ENCODE measurements at places on chromosomes 3 and 15.

DNA sequence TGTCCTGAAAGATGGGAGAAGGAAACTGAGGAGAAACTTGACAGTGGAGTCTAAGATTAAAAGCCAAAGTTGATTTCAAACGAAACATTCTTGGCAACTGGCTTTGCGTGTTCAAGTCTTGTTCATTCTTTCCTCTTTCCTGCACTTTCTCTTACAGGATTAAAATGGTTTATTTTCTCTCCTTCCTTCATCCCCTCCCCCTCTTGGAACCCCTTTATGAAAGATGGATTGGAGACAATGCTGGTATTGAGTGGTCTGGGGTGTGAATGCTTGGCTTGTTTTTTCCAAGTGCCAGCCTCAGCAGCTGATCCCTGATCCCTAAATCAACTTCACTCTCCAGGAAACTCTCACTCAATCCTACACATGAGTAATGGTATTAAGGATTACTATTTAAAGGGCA, 703 bp upstream of the LSAMP start:
- no peak for DNase-seq
- no peaks in the 10 kb centered on the region for H3K36me3 ChIP-seq
- peak overlapping the region; percentile 33 for H3K4me3 ChIP-seq
- H3K4me1 ChIP-seq, result peaks cover 24% of the 10 kb centered on the region
- H3K27ac ChIP-seq, result no peak overlapping the region

DNA sequence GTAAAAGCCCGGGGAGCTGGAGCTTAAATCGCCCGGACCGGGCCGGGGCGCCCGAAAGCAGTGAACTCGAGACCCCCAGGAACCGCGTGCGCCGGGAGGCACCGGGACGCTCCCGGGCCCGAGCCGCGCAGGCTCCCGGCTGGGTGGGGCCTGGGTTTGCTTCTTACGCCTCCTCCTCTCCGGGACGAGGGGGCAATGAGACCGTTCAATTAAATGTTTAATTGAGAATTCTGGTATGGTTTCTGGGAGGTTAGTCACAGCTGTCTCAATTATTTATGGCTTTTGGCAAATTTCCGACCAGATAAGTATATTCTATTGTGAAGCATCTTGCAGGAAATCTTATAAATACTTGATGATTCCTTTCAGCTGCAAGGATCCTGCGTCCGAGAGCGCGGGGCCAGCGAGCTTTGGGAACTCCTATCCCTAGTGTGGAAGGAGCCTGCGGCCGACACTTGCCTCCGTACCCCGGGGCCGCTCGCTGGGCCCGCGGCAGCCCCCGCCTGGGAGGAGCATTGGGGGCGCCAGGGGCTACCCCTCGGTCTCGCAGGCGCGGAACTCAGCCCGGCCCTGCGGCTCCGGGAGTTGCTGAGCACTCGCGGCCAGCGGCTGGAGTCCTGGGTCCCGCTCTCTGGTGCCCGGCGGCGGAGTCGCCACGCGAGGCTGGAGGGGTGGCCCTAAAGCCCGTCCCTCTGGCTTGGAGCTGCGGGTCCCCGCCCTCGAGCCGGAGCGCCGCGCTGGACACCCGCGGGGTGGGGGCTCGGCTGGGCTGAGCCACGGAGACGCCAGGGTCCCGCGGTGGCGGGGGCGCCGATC, 10.3 kb downstream of the ISL2 start:
- no peak overlapping the region for H3K27ac ChIP-seq
- DNase-seq, result no peak
- peaks cover 11% of the 10 kb centered on the region for H3K4me1 ChIP-seq
- peaks cover 44% of the 10 kb centered on the region for H3K27me3 ChIP-seq
- H3K36me3 ChIP-seq, result peaks cover 8% of the 10 kb centered on the region

- peaks cover 21% of the 10 kb centered on the region for H3K36me3 ChIP-seq
- no peaks in the 10 kb centered on the region for H3K27me3 ChIP-seq
- no peak for DNase-seq
Measured at GRCh38 chr3:64195789-64196188, 29.5 kb downstream of the PRICKLE2 start.

DNA sequence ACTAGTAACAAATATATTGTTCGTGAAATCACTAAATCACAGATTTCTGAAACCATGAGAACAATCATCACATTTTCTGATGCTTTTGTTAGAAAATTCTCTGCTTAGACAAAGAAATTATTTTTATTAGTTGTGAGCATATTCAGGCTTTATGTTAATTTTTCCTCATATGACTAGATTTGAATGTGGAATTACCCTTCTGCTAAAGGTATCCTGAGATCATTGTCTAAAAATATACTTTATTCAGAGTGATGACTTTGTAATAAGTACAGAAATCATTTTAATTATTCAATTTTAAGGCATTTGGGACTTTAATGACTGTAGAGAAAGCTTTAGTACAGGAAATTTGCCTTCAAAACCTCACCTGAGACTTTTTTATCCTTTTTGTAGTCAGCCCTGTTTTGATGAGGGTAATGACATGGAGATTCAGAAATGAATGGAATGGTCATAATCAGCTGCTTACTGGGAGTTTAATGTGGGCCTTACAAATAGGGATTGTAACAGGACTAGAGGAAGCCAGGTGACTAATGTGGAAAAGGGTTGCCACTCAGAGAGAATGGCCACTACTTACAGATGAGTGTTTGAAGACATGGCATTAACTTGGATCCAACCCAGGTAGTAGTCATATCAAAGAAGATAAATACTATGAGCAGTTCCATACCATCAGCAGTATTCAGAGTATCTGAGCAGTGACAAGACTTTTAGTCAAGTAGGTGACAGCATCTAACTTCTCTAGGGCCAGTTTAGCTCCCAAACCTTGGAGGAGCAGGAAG, 148.3 kb downstream of the MBNL1 start:
- H3K27ac ChIP-seq, result no peak overlapping the region
- no peak overlapping the region for H3K4me3 ChIP-seq
- peaks cover 17% of the 10 kb centered on the region for H3K4me1 ChIP-seq
- peaks cover 34% of the 10 kb centered on the region for H3K36me3 ChIP-seq
